Heart right ventricle (tissue), 16 donors: ENCODE measurements at places on chromosomes 2 and 18. TPM values are rescaled to one million over a fixed set of nuclear protein-coding genes. Genes with fewer than 3 reads are reported as not detected.

- no peak for DNase-seq
These were observed 63.3 kb downstream of the SUCLG1 start for GRCh38 chr2:84395820-84396219.

GRCh38 chr2:46979571-46979979 is 64.0 kb upstream of the MCFD2 start:
- DNase-seq = no peak

- DNase-seq = no peak
These were observed 12.2 kb downstream of the TMEM177 start for GRCh38 chr2:119691189-119691588.

DNA sequence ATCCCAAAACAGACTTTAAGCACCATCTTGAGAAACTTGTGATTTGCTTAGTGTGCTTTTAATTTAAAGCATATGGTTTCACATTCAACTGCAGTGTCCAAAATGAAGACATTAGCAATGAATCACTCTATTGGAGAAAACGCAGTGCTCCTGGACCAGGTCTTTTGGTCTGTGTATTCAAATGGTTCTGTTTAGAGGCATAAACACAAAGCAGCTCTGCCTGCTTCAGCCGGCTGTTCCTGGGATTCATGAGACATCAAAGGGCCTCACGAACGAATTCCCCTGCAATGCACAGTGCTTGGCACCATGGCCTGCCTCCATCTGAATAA is 117.1 kb upstream of the SP5 start:
- no peak for DNase-seq

DNA sequence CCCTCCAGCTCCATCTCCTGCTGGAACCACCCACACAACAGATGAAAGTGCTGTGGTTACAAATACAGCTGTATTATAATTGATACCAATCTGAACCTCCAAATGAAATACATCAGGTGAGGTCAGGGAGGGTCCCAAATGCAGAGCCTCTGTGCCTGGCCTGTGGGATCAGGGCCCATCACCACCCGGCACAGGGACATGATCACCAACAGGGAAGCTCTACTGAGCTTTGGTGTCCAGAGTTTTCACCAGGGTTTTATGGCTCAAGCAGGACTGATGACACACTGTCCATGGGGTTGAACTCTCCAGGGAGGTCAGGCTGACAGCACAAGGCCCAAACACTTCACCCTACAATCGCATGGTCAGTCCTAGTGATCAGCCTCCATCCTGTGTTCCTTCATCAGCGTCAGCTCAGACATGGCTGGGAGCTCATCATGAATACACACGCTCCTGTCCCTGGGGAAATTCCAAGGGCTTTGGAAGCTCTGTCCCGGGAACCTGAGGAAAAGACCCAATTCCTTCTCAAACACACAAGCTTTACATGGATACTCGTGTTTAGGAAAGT is 3.9 kb upstream of the PXDN start:
- no peak for DNase-seq

PDCD1 gene
- 3.4 TPM for total RNA-seq

DNA sequence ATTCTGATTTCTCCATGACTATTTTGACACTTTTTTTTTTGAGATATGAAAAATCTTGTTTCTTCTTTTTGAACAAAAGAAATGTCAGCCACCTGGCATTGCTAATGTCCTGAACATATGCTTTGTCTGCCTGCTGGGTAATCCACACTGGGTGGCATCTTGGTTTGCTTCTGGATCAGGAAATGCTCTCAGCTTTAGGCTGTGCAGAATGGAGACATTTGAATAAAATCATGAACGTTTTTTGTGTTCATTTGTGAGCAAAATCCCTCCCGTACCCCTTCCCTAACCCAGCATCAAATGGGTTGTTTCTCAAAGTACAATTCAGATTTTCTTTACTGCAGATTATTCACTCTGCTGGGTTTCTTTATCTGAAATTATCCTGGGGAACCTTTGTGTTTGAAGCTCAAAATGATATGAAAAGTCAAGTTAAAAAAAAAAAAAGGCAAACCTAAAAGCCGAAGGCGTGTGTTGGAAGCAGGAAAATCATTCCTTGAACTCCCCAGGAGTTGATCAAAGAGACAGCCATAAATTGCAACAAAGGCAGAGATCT is 53.4 kb upstream of the KLF7 start:
- no peak for DNase-seq

SIX3 gene
- not detected for total RNA-seq

GRCh38 chr2:164831887-164832286 is 9.7 kb downstream of the COBLL1 start:
- no peak for DNase-seq

- DNase-seq = no peak
These were observed 97.3 kb downstream of the MMADHC start for GRCh38 chr2:149490296-149490695.

TMEM163 gene
- total RNA-seq = 0.35 TPM

DNA sequence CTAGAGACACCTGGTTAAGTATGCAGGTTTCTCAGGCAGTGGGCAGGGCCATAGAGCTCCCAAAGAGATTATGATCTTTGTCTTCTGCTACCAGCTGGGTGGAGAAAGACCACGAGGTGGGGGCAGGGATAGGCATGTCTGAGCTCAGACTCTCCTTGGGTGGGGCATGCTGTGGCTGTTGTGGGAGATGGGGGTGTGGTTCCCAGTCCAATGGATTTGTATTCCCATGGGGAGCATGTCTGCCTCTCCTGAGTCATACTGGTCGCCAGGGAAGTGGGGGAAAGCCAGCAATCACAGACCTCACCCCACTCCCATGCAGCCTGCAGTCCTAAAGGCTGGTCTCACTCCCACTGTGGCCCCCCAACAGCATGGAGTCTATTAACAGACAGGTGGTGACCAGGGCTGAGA is 31.4 kb upstream of the RHOB start:
- DNase-seq = no peak

- no peak for DNase-seq
These were observed 2.1 kb upstream of the WNT6 start for GRCh38 chr2:218857371-218858137.
